ENCODE measurements at places on chromosomes 3 and 15. TPM values are rescaled to one million over a fixed set of nuclear protein-coding genes. Genes with fewer than 3 reads are reported as not detected.

GRCh38 chr3:152302521-152303021, 33.8 kb downstream of the MBNL1 start:
- ATAC-seq, result peak; percentile 65

DNA sequence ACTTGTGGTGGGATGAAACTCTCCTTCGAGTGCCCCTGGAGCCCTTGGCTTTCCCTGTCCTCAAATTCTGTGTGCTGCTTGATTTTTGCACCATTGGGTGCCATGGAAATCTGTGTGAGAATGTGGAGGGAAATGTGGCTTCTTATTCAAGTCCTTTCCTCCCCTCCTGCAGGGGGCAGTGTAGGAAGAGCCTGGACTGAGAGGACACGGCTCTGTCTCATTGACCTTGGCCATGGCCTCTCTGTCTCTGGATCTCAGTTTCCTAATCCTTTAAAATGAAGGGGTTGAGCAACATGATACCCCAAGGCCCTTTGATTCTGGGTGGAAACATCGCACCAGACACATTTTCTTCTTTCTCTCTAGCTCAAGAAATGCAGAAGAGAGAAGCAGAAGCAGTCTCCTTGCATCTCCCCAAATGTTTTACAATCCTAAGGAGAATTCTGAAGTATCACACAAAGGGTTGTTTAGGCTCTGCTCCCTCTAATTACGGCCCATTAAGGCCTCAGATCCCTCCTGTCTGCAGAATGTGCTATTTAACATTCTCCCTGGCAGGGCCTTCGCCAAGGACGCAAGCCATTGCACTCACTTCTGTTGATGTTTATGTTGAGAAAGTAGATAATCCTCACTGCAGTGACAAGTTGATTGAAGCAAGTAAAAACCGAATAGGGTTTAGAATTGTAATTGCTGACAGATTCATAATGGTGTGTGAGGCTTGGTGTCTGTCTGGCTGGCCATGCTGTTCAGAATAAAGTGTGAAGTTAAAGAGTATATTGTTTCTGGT, 169.1 kb downstream of the TPRG1 start:
- no peak for ATAC-seq

DNA sequence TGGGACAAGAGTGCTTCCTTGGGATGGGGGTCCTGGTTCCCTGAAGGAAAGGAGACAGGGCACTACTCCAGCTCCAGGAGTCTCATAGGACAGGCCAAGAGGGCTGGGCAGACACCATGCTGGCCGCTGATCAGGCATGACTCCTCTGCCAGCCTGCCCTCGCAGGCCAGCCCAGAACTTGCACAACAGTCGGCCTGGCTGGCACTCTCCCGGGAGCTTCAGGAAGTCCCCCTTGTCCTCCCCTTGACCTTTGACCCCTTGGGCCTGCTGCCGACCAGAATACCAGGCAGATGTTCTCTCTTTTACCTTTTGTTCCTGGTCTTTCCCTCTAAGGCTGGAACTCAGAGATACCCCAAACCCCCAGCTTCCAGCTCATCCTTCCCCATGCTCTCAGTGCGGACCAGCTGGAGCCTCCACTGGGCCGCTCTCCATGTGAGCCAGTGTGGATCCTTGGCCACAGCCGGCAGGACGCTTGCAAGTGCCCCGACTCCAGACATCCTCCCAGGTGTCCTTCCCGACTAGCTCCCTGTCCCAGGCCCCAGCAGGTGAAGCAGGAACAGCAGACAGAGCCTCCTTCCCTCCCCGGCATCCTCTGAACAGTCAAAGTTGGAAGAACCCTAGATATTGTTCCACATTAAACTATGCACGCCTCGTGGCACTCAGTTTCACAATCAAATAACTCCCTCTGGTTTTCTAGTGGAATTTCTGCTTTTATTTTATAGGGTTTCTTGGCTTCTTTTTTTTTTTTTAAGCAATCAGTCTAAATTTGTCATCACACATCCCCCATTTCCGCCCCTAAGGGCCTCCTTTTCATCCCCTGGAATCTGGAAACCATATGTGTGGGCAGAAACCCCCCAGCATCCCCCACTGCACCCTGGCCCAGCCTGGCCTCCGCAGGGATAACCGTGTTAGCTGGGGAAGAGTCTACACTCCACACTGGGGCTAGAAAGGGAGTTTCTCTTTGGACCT, 15.7 kb downstream of the VPS18 start:
- ATAC-seq, result no peak

AADACL2 gene
- total RNA-seq, result not detected

DPP8 gene
- 31.4 TPM for total RNA-seq

Data from activated T-helper 17 cell treated with anti-CD3 and anti-CD28 coated beads, Interleukin-2, amount 50 U/mL, for 72 hours (primary cell).